ENCODE measurements at places on chromosomes 13 and 19.

GRCh38 chr19:43660971-43661360 is 9.0 kb downstream of the PLAUR start:
- no peak for DNase-seq

- no peak for DNase-seq
These were observed 43.7 kb downstream of the KCTD15 start for GRCh38 chr19:33840382-33840781.

- no peak for DNase-seq
These were observed 87.1 kb downstream of the PTPRS start for GRCh38 chr19:5253406-5254110.

DNA sequence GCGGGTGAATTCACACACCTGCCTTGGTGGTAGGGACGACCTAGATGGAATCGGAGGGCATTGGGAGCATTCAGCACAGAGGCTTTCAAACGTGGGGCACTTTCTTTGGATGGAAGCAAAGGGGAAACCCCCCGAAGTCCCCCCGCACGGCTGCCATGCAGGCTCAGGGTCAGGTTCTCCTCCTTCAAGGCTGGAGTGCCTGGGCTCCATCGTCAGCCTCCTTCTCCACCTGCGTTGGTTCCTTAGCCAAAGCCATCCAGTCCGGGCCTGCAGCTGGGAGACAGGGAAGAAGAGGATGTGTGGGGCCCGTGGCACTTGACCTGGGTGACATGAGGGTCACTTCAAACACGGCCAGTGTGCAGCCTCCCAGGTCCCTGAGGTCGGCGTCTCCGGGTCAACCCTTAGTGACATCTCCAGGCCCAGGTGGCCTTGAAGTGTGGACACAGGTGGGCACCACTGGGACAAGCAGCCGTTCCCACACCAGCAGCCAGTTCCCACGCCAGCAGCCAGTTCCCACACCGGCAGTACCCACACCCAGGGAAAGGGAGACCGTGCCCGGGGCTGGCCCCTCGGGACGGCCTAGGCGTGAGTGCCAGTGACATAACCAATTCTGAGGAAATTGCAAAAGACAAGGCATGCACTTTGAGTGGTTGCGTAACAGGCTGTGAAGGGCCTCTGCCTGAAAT is 116.0 kb downstream of the SOX1 start:
- DNase-seq = no peak

DNA sequence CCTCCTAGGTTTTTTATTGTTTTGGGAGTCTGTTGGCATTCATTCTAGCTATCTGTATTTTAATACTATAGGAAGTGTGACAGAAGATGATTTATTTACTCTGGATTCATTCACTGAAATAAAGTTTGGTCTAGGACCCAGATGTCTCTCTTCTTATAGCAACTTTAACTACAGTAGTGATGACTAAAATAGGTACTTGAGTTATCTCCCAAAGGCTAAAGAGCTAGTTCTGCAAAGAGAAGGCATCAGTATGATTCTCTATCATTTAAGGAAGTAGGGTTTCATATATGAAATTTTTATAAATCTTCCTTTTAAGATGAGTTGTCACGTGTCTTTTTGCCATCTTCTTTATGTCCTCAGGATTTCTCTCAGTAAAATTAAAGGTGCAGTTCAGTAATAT is 507.4 kb downstream of the KCTD12 start:
- no peak for DNase-seq

- no peak for DNase-seq
These were observed 111.0 kb downstream of the FNDC3A start for GRCh38 chr13:49086722-49087121.

- no peak for DNase-seq
These were observed 22.8 kb upstream of the STK24 start for GRCh38 chr13:98599502-98600328.

DNA sequence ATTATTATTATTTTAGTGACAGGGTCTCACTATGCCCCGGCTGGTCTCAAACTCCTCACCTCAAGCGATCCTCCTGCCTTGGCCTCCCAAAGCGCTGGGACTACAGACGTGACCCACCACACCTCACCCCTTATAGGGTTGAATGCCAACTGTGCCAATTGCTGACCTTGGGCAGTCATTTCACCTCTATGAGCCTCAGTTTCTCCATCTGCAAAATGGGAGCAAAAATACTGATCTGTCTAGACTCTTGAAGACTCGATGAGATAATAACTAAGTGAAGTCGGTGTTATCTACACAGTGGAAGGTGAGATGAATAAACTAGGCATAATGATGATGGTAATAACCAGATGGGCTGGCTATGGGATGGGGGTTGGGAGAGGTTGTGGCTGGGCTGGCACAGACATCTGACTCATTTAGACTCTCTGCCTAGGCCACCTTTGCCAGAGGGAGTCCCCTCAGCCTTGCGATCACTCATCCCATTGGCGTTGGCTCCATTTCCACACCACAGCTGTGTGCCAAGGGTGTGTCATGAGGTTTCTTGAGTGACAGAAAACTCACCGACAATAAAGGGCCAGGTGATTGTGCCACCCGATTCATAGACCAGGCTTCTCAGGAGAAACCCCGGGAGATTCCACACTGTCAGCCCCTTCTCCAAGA is at the start of gene CASP14:
CASP14 (plus strand) TSS at position 596 of the 657 bp plus-strand sequence. CDS start 2,772 bp downstream, outside the sequence.
- no peak for DNase-seq

DNA sequence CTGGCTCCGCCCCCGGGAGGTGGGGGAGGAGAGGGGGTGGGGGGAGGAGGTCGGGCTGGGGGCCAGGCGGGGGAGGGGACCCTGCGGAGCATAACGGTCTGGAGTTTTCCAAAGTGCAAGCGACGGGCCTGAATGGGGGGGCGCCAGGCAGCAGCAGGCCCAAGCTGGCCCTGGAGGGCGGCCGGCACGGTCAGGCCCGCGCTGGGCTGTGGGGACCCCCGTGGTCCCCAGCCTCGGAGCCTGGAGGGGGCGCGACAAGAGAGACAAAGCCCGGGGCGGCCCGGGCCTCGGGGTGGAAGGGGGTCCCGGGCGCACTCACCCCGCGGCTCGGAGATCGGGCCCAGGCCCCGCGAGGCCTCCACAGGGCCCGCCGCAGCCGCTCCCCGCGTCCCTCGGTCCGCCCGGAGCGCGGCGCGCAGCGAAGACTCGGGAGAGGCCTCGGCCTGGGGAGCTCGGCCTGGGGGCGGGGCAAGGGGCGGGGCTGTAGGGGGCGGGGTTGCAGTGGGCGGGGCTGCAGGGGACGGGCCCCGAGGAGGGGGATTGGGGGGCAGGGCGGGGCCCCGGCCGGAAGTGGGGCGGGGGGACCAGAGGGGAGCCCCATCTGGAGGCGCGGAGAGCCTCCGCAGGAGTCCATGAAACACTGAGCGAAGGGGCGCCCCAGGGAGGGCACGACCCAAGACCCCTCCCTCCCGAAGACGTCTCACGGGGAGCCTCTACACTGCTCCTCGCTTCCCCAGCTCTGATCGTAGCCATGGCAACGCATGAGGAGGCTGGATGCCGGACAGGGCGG is 47.6 kb downstream of the PTPRS start:
- peak; percentile 14 for DNase-seq

GRCh38 chr13:19345158-19345557 is 163.5 kb upstream of the TUBA3C start:
- DNase-seq = no peak

DNA sequence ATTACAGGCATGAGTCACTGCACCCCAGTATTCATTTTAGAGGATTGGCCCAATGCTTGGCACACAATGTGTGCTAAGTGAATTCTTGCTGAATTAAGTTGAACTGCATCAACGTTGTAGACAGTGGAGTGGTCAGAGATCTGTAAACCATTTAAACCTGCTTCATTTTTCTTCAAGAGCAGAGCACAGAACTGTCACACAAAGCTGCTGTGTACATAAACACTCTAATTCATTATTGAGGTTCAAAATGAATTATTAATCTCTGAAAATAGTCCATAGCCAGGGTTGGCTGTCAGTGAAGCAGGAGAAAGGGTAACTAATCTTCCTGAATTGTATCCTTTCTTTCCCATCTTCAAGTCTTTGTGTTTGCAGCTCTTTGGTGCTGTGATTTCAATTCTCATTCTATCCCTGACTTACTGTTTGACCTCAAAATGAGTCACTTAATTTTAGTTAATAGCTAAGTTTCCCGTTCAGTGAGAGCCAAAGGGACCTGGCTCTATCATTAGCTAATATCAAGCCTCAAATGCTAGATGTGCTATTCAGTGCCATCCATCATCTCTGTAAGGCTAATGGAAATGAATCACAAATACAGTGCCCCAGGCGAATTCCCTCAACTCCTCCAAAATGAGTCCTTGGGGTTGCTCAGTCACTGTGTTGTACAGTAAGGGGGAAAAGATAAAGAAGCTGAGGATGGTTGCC is 77.0 kb upstream of the TSC22D1 start:
- no peak for DNase-seq

DNA sequence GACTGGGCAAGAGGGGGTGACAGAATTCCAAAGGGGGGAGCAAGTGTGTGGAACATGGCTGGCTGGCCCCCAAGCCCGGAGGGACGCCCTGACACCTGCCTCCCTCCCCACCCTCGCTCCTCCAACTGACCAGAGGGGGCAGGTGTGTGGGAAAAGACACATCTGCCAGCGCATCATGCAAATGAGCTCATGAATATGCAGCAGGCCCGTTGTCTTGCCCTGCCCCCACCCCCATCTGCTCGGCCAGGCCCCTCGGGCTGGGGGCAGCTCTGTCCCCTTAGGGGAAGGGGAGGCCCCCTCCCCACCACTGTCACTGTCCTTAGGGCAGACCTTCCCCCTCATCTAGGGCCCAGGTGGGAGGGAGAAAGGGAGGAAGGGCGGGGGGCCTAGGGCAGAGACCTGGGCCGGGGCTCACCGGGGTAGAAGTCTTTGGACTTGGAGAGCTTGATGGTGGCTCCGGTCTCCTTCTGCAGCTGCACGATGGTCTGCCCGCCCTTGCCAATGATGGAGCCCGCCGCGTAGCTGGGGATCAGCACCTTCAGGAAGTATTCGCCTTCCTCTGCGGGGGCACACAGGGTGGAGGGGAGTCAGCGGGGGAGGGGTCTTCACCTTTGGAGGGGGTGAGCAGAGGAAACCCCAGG is 12.9 kb downstream of the NOVA2 start:
- no peak for DNase-seq

- DNase-seq = no peak
These were observed 1.2 kb downstream of the MRI1 start for GRCh38 chr19:13765395-13766094.

DNA sequence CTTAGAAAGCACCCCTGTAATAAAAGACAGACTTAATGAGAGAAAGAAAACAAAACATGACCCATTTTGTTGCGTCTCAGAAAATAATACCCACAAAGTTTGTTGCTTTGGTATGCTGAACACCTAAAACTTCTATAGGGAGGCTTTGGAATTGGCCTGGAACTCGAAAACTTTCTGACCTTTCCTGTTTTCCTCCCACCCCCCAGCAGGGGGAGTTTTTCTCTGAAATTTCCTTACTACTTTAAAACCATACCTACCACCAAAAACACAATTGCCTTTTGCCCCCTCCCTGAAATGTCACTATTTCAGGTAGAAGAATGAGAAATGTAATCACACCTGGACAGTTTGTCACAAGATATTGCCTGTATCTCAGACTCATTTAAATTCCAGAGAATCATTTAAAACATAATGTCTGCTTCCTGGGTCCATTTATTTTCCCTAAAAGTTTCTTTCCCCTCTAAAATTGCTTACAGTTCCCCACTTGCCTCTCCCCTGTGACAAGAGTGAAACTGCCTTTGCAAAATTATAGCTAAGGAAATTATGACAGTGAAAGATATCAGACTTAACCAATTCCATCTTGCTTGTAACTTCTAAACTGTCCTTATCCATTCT is 2700.2 kb downstream of the PCDH9 start:
- DNase-seq = no peak
